Activated naive CD4-positive, alpha-beta T cell treated with anti-CD3 and anti-CD28 coated beads, Interleukin-2, amount 50 U/mL, for 72 hours (primary cell): ENCODE measurements at places on chromosomes 6 and 20.

GRCh38 chr6:125679128-125679527 lies 70.3 kb upstream of the HEY2 start:
- no peak for DNase-seq

GRCh38 chr6:167140589-167141474 lies 16.9 kb downstream of the GPR31 start:
- no peak for DNase-seq

GRCh38 chr6:74409447-74409846 lies 713.4 kb downstream of the CD109 start:
- DNase-seq = no peak

DNA sequence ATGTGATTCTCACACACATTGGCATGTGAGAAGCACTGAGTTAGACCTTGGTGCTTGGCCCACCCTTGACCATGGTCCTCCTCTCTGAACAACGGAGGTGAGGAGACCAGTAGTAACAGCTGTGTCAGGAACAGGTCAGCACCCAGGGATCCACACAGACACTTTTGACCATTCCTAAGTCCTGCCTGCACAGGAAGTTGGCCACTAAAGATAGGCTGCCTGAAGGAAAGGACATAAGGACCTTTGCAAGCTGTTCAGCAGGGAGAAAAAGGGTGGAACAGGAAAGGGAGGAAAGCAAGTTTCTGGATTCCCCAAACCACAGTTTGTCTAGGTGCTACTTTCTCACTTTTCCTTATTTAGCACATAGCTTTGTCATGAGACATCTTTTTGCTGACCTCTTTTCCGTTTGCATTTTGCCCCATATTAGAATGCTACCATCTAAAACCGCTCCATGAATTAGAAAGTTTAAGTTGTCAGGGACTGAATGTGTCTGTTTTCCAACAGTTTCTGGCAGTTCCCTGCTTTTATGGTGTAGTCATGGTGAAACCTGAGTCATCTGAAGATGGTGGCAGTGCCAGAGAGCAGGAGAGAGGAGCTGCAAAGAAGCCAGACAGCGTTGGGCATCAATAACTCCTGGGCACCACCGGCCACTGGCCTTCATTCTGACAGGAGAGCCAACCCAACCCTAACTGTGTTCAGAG lies 1.1 kb upstream of the CD109 start:
- no peak for DNase-seq

DNA sequence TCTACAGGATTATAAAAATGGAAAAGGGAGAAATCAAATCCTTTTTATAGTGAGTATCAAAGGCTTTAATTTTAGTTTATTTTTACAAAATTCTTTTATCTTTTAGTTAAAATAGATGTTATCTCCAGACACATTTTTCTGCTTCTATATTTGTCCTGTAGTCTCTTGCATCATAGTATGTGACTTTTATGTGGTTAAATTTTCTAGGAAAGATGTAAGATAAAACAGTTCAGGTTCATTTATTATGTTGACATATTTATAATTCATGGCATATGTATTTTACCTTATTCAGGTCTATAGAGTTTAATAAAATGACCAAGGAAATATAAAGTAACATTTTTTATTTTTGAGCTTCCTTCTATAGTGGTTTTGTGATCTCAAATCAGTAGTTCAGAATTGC lies 52.7 kb upstream of the PRL start:
- no peak for DNase-seq

DNA sequence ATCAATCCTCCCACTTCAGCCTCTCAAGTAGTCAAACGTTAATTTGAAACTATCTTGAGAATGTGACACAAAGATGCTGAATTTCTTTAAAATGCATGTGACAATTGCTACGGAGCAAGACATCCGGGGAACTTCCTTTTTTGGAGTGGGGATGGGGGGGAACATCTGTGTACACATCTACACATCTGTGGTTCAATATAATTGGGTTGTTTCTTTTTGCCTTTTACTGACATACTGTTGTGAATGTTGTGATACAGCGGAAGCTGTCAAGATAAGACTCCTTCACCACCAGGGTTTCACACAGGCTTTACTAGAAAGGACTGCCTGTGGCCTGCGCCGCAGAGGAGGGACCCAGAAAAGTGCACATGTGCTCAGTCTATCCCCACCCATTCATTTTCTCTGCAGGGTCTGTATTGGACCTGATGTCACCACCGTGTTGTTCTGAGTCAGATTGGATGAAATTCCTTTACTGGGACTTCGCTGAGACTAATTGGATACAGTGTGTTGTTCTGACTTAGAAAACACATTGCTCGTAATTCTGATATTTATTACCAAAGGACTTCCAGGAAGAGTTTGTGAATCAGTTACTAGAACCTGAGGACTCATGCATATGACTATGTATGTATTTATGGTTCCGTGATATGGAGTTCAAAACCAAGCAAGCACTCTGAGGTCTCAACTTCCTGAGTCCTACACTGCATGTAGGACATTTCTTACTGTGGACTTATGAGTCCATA lies 98.7 kb upstream of the SGK1 start:
- DNase-seq = no peak

DNA sequence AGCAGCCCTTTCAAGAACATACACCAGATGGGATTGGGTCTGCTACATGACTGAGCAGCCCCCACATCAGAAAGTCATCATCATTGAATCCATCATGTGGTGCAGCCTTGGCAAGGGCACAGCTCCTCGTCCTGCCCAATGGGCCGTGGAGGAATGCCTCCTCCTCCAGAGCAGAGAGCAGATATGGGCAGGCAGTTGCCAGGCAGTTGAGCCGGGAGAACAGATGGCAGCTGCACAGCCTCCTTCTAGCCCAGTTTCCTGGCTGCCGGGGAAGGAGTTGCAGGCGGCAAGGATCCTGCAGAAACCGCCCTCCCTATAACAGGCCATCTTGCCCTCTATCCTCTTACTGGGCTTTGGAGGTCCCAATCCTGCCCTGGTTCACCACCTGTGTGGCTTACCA lies 11.9 kb upstream of the ZFAND3 start:
- no peak for DNase-seq

GRCh38 chr6:158060455-158061360 lies 79.0 kb downstream of the SYNJ2 start:
- no peak for DNase-seq
